ENCODE measurements at places on chromosomes 12 and 14.

DNA sequence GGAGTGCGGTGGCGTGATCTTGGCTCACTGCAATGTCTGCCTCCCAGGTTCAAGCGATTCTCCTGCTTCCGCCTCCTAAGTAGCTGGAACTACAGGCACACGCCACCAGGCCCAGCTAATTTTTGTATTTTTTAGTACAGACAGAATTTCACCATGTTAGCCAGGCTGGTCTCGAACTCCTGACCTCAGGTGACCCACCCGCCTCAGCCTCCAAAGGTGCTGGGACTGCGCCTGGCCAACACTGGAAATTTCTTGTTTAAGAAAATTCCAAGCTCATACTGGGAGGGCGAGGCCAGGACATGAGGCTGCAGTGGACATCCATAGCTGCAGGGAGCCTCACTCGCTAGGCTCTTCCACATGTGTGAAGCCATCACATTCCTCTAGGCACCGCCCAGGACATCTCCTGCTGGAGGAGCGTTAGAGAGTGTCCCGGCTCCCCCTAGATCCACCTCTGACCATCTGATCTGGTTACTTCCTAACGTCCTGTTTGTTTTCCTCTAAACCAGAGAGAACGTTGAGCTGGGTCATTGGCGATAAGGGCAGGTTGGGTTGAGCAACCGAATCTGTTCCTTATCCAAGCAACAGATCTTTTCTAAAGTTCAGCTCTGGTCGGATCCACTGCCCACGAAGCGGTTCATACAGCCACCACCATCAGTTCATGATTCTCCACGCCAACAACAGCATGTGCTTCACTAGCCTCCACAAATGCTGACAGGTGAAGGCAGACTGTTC lies 108.2 kb upstream of the MED13L start:
- DNase-seq, result no peak

DNA sequence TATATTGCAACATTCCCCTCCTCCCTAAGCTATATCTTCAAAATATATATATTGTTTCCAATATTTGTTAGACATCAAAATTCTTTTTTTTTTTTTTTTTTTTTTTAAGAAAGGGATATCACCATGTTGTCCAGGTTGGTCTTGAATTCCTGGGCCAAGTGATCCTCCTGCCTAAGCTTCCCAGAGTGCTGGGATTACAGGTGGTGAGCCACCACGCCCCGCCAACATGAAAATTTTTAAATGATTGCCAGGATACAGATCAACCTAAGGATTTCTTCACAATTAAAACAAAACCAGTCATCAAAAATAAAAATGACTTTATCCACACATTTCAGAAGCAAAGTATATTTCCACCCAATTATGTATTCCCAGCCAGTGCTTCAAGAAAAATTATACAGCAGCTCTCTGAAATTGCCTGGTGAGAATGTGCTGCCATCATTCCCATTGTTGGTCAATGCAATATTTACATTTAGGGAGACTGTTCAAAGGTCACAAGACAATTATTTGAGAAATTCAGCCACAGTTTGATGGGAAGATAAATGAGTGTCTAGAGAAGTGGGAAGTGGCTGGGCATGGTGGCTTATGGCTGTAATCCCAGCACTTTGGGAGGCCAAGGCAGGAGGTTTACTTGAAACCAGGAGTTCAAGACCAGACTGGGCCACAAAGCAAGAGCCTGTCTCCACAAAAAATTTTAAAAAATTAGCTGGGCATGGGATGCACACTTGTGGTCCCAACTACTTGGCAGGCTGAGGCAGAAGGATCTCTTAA lies 141.7 kb upstream of the AMIGO2 start:
- no peak for DNase-seq

- peak; percentile 7 for DNase-seq
These were observed 71.2 kb downstream of the VCPKMT start for GRCh38 chr14:50045039-50045711.

DNA sequence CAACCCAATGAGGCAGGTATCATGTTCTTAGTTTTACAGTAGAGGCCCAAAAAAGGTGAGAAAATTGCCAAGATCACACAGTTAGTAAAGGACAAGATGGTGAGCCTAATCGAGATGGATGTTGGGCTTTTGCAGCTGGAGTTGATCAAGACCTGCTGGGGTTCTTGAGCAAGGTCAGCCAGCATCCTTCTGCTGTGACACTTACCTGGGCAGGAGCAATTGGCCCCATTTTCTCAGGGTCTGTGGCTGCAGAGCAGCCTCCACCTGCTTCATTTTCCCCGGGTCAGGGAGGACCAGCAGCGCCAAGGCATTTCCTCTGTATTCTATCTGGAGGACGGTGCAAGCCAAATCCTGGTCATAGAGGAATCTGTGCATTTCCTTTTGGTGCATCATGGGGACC lies 6.5 kb downstream of the SERPINA11 start:
- DNase-seq, result no peak

DNA sequence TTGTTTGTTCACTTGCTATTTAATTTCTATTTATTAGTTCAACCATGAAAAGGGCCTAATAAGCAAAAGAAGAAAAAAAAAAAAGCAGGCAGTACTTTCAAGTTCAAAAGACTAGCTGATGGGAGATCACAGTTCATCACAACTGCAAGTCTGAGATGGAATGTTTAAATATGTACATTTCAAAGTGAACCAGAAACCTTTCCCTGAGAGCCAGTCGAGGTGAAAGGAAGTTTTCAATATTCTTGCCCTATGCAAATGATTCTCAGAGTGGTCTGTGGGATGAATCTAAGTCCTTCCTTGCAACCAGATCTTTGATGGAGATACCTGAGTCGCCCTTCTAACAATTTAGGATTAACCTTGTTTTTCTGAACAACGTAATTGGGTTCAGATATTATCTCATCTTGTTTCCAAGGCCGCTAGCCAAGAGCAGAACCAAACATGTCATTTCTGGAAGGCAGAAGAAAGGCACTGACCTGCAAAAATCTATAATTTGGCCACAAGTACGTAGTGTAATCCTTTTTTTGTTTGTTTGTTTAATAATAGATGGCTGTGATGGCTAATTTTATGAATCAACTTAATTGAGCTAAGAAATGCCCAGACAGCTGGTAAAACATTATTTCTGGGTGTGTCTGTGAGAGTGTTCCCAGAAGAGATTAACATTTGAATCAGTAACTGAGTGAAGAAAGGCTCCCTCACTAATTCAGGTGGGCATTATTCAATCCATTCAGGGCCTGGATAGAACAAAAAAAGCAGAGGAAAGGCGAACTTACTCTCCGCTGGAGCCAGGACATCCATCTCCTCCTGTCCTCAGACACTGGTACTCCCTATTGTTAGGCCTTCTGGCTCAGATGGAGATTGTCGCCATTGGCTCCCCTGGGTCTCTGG lies 171.1 kb upstream of the TMPO start:
- no peak for DNase-seq

DNA sequence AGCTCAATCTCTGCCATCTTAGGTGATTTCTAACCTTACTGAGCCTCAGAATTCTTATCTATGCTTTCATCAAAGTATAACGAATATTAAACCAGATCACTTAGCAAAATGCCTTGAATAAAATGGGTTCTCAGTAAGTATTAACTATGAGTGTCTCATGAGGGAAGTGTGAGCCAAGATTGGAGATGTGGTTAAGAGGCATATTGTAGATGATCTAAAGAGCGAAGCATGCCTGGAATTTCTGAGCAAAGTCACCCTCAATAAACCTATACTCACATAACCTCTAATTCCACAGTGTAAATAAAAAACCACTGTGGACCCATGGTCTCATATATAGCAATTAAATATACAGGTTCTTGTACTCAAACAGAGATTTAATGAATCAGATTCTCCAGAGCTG lies 193.1 kb upstream of the FSCB start:
- no peak for DNase-seq

DNA sequence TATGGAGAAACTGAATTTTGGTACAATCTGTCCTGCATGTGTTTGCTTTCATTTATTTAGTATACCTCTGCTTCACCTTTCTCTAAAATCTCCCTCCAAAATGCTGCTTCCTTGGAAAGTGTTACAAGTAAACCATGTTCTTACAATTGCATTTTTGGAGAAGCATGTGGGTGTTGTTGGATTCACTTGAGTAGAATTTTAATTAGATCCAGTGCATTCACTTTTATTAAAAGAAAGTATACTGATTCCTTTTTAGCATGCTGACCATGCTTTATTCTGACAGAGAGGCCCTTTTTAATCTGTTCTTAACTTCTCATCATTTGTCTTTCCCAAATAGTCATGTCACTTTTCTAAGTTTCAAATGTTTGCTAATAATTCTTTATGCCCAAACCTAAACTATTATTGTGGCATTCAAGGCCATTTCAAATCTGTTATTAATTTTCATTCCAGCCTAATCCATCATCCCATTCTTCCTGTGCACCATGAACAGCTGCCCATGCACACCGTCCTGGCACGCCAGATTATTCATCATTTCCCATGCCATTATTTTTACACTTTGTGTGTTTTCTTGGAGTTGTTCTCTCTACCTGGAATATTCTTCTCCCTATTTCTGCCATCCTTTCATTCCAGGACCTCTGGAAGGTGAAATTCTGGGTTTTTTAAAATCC lies 90.7 kb downstream of the METTL25 start:
- no peak for DNase-seq

DNA sequence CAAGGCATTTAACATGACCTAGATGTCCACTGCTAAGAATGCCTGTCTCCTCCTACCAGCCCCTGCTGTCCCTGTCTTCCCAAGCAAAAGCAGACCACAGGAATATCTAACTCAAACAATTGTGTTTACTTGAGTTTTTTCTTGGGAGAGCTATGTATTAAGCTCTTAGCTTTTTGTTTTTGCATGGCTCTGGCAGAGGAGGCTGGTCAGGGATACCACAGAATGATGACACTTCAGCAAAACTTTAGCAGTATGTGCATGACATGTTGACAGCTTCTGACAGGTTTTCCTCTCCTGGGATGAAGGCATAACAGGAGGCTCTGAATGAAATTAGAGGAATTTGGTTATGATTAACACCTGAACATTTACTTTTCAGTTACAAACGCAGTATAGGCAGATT lies 6.9 kb downstream of the TMBIM6 start:
- no peak for DNase-seq

DNA sequence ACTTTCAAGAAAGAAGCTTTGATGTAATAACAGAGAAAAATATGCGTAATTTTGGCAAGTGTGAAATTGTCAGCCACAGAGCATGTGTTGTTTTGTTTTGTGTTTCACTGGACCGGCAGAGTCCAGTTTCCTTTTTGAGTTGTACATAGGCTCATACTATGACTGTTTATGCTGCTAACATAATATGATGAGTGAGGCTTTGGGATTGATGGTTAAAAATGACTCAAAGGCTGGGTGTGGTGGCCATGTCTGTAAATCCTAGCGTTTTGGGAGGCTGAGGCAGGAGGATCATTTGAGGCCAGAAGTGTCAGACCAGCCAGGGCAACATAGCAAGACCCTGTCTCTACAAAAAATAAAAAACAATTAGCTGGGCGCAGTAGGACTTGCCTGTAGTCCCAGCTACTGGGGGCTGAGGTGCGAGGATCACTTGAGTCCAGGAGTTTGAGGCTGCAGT lies 487.9 kb downstream of the PCNX1 start:
- no peak for DNase-seq

GRCh38 chr12:111404362-111405148 lies 1.2 kb upstream of the SH2B3 start:
- DNase-seq, result no peak

DNA sequence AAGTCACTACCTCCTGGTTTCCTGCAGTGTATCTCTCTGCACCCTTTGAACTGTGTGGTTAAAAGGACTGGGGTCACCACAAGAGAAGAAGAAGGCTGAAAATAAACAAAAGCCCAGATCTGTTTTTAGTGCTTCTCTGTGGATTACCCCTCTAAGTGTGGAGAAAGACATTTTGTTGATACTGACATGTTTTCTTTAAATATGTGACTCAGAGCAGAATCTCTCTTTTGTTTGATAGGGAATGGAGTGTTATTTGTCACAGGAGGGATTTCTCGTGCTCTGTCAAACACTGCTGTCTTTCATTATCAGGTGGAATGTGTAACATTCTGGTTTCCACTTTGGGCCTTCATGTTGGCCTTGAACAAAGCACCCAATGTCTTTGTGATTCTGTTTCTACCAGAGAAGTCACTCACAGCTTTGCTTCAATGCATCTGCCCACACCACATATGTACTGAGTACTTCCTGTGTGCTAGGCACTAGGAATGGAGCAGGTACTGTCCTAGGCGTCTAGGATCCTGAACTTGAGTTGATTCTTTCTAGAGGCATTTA lies 82.1 kb downstream of the PLXNC1 start:
- DNase-seq, result no peak

DNA sequence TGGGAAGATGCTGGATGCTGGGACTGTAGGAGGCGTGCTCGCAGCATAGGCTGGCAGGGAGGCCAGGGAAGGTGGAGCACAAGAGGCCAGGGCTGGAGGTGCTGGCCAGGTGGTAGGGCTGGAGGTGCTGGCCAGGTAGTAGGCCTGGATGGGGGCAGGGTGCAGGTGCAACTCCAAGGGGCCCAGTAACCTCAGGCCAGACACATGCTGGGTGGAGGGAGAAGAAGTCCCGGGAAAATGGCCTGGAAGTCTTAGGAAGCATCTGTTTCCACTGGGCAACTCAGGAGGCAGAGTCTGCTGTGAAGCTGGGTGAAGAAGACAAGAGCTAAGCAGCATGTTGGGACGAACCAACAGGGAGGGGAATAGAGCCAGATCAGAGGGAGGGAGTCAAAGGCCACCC lies 665.2 kb downstream of the BCL11B start:
- no peak for DNase-seq

- DNase-seq, result peak; percentile 75
These were observed 19.6 kb downstream of the MLXIP start for GRCh38 chr12:122097927-122098756.

- DNase-seq, result no peak
These were observed 308.1 kb upstream of the FLRT2 start for GRCh38 chr14:85221832-85222231.

DNA sequence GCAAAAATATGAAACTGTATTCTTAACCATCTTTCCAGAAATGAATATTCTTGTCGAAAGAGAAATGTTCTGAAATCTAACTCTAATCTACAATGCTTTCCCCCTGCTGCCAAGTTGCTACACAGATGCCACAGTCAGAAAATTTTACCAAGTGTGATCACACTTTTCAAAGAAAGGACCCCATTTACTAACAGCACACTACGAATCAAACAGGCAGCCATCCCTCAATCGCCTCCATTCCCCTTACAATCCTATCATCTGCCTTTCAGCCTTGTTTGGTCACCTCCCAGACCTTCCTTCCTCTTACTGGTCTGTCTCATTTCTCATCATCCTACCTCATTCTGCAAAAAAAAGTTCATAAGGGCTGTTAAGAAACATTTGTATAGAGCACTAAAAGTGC lies 190.1 kb downstream of the MED13L start:
- no peak for DNase-seq

DNA sequence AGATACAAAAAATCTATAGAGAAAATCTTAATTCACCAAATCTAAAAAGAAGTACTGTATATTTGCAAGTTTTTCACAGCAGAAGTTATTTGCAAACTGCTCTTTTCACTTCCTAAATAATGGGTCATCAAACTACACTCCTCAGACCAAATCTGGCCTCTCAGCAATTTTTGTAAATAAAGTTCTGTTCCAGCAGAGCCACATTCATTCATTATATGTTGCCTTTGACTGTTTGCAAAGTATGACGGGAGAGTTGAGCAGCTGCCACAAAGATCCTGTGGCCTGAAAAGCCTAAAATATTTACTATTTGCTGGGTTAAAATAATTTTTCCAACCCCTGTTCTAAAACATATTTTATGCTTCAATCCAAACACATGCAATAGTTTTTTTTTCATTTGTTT lies 1222.3 kb upstream of the SEL1L start:
- DNase-seq, result no peak
